Mucosa of gallbladder (tissue), 1 donor: ENCODE measurements at places on chromosomes 2 and 18.

GRCh38 chr2:83536556-83536955 is 922.5 kb downstream of the SUCLG1 start:
- no peak for DNase-seq

- no peak for DNase-seq
Observed at GRCh38 chr2:160720098-160720497, 226.5 kb upstream of the RBMS1 start.

- no peak for DNase-seq
Observed at GRCh38 chr2:83633423-83633822, 825.7 kb downstream of the SUCLG1 start.

DNA sequence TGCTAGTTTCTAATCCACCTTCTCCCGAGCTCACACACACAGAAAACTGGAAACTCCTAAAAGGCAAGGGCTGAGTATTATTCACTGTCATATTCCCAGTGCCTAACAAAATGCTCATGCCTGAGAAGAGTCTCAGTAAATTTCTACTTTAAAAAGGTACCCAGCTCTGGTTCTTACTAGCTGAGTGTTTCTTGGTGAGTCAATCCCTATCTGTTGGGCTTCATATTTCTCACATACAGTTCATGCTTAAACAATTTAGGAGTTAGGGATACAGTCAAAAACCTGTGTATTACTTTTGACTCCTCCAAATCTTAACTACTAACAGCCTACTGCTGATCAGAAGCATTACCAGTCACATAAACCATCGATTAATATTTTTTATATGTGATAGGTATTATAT is 204.9 kb downstream of the EN1 start:
- DNase-seq = no peak

- no peak for DNase-seq
Observed at GRCh38 chr2:161919873-161920272, 154.1 kb downstream of the DPP4 start.

DNA sequence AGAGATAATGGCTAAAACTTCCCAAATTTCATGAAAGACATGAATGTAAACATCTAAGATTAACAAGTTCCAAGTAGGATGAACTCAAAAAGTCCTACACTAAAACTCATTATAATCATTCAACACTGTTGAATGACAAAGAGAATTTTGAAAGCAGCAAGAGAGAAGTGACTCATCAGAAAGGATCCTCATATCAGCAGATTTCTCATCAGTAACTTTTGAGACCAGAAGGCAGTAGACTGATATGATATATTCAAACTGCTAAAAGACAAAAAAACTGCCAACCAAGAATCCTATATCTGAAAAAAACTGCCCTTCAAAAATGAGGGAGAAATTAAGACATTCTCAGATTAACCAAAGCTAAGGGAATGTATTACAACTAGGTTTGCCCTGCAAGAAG is 130.6 kb upstream of the OTX1 start:
- DNase-seq = no peak

- DNase-seq = no peak
Observed at GRCh38 chr18:22276334-22276713, 106.9 kb downstream of the GATA6 start.

DNA sequence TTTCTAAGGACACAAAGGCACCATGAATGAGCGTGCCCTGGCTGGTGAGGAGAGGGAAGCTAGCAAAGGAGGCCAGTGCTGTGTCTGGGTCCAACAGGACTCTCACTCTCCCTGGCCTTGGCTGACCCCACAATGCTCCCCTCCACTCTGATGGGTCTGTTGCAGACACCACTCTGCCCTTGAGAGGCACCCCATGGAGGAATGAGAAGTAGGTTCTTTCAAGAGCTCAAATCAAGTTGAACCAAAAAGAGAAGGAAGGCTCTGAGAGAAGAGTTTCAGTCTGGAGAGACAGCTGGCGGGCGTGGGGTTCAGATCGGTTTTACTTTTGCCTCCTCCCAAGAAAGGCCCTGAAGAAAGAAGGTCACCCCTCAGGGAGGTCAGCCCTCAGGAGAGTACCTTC is 18.4 kb downstream of the TMEM247 start:
- DNase-seq = no peak

GRCh38 chr2:237570776-237571335 is 4.5 kb downstream of the PRLH start:
- DNase-seq = no peak

DNA sequence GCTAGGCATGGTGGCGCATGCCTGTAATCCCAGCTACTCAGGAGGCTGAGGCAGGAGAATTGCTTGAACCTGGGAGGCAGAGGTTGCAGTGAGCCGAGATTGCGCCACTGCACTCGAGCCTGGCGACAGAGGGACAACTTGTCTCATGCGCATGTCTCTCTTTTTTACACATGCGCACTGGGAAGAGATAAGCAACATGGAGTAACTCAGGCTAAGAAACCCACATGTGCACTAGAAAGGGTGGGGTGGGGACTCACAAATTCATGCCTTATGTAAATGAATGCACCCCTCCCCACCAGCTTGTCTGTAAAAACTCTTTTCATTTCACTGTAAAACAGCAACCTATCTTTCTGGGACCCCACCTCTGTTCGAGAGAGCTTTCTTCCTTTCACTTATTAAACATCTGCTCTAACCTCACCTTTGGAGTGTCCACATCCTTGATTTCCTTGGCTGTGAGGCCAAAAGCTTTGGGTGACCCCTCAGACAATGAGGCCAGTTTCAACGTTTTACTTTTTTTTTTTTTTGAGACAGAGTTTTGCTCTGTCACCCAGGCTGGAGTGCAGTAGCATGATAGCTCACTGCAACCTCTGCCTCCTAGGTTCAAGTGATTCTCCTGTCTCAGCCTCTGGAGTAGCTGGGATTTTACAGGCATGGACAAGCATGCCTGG is 91.6 kb upstream of the RMP24 start:
- DNase-seq = no peak

DNA sequence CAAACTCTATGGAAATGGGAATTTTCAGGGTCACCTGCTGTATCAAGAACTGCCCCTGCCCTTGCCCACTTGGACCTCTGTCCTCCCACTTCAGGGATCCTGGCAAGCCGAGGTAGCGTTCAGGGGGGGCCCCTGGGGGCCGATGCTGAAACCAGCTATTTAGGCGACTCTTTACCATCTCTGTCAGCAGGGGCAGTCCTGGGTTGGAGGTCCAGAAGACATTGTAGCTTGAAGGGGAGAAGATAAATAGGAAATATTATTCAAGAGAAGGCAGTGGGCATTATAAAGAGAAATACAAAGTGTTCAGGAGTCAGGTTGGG is 2.4 kb downstream of the MOGS start:
- no peak for DNase-seq

DNA sequence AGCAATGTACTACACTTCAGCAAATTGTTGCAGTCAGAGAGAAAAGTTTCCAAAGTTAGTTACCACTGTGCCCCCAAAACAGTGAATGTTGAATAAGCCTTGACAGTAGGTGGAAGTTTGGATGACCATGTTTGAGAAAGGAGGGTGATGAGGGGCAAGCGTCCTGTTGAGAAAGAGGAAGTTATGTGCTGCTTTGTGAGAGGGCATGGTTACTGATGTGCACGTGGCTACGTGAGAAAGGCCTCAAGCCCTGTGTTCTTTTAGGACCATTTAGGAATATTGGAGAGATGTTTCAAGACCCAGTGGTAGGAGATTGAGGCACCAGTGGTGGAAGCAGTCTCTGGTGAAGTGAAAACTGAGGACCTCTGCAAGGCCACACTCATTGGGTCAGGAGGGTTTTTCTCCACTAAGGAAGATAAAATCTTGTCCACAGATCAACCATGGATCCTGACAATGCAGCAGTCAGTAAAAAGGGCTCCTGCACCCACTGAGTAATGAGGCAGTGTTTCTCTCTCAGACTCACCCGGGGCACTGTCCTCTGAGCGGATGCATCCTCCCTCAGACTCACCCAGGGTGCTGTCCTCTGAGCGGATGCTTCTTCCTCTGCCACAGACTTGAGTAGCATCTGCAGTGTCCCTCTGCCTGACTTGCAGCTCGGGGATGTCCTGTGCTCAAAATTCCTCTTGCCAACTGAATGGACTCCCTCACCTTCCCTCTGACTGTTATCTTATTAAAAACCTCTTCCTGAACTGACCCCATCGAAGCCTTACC is 34.7 kb upstream of the ACTR3 start:
- DNase-seq = no peak

DNA sequence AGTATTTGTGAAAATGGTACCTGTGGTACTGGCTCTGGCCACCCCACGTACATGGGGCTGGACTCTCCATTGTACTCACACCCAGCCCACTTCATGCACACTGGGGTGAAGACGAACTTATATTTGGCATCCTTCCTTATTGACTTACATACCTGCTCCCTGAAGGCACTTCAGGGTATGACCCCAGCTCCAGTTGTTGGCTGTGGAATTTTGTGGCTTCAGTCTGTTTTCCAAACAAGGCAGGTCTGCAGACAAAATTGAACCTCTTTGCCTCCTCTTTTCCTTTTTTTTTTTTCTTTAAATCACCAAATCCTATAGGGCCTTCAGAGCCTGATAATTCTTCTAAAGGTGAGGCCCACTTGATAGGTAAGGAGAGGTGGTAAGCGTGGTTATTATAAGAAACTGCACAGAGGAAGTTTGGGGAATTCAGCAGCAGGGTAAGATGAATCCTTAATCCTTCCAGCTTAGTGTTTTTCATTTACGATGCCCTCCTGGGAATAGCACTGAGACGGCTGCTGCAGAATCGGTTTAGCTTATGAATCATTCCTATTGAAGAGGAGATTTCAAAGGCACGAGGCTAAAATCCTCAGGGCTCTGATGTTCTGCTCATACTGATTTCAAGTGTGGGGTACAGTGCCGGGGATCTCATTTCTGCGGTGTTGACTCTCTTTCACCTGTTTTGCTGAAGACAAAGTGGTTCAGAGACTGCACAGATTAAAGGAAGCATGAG is 55.2 kb downstream of the KIF5C start:
- no peak for DNase-seq

DNA sequence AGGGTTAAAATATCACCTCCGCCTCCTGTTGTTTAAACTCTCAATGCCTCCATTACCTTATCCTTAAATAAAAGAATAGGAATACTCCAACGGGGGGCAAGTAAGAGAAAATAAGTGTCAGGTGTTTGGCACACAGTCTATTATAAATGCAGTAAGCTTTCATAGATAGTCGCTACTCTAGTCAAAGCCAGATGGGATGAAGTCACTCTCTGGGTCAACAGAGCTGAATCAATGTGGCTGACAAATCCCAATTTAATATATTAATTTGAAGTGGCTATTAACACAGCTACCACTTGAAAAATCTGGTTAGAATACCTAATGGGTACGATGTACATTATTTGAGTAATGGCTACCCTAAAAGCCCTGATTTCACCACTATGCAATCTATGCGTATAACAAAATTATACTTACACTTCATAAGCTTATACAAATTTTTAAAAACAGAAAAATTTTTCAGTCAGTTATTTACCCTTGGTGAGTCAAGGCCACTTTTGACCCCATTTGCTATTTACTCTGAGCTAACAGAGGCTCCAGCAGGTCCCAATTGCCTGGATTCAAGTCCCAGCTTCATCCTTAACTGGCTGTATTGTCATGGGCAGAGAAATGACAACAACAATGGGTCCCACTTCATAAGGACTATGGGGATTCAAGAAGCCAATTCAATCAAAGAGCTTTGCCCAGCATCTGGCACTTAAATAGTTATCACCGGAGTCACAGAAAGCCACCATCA is 167.5 kb upstream of the PID1 start:
- no peak for DNase-seq

DNA sequence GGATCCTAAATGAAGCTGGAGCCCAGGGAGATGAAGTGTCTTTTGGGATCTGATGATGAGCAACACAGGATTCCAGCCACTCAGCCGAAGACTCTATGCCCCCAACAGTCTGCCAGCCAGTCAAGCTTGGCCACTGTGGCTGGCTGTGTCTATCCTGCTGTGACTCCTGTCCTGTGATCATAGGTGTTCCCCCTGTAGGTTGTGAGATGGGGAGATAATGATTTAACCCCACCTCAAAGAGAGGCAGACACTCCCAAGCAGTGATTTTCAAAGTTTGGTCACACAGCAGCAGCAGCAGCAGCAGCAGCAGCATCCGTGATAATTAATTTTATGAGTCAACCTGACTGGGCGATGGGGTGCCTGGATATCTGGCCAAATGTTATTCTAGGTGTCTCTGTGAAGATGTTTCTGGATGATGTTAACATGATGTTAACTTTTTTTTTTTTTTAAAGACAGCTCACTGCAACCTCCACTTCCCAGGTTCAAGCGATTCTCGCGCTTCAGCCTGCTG is 21.4 kb upstream of the RHOB start:
- DNase-seq = no peak

DNA sequence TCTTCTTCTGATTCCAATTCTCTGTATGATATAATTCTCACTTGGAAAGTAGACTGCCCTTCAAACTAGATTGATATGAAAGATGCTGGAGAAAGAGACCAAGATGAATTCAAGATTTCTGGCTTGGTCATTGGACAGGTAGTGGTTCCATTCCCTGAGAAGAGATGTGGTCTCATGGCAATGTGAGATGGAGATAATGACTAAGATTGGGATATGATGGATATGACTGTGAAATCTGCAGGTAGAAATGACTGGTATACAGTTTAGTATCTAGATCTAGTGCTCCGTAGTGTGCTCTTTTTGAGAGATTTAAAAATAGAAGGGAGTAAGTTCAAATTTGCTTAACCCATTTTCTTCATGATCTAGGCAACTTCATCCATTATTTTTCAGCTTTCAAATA is 425.4 kb upstream of the TRIB2 start:
- no peak for DNase-seq

- DNase-seq = no peak
Observed at GRCh38 chr18:13617826-13618515, 108.4 kb downstream of the FAM210A start.

DNA sequence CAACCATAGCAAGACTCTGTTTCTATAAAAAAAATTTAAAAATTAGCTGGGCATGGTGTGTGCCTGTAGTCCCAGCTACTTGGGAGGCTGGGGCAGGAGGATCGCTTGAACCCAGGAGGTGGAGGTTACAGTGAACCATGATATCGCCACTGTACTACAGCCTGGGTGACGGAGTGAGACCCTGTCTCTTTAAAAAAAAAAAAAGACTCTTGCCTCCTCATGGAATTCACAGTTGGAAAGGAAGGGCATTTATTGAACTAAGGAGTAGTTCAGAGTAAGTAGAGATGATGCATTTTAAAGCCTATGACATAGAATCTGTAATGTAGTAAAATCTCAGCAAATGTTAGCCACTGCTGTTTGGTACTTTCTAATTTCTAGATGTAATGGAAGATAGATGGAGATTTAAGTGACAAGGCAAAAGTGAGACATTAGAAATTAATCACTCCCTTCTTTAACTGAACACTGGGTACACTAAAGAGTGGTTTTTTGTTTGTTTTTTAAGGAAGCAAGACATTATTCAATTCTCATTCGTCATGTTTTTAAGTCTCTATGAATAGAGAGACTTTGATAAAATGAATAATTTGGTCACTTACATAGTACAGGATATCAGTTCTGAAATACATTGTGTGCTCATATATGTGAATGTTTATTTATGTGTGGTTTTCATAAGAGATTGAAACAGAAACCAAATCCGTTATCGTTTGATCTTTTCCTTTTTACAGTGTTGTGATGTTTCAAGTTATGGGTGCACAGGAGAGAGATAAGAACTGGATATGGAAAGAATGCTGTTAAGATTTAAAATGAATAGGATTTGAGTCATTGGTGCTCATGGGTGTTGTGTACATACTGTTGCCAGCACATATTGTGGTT is 186.1 kb upstream of the STON1 start:
- no peak for DNase-seq

GRCh38 chr2:189821953-189822748 is 37.9 kb downstream of the PMS1 start:
- no peak for DNase-seq

GRCh38 chr2:108548208-108549003 is 14.1 kb downstream of the LIMS1 start:
- DNase-seq = no peak
